Fibroblast of upper back skin (primary cell): ENCODE measurements at places on chromosomes 11 and 22.
A peak's percentile ranks its signal among the peaks of the same experiment; 100 is the strongest.

DNA sequence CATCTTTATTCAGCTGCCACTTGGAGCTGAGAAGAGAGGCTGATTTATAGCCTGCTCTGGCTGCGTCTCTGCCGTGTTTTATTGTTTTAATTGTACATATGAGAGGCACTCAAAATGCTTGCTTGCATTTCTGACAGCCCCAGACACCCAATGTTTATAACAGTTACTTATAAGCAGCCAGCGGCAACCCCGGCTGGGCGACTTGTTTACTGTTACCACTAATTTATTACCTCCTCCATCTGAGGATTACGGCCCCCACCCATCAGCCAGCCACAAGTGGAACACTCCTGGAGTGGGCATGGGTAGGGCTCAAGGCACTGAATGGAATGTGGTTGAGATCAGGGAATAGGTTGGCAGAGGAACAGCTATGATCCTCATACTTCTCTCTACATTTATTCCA, 61.2 kb downstream of the CLPB start:
- DNase-seq, result no peak

DNA sequence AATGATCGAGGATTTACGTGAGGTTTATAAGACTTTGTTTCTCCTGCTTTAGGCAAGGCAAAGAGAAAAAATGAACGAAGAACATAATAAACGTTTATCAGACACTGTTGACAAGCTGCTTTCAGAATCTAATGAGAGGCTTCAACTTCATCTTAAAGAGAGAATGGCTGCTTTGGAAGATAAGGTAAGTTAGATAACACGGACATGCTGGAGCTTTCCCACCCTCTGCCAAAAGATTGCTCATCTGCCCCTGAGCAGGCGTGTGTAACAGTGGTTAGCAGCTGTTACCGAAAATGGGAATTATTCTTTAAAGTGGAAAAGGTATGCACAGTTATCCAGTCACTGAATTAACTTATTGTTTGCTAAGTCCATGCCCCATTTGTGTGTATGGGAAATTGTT, 62.8 kb upstream of the CTTN start:
- DNase-seq, result no peak

- no peak for DNase-seq
Measured at GRCh38 chr11:72237112-72237931, 6.7 kb downstream of the PHOX2A start.

GRCh38 chr11:70290361-70291065, 20.0 kb downstream of the PPFIA1 start:
- no peak for DNase-seq

DNA sequence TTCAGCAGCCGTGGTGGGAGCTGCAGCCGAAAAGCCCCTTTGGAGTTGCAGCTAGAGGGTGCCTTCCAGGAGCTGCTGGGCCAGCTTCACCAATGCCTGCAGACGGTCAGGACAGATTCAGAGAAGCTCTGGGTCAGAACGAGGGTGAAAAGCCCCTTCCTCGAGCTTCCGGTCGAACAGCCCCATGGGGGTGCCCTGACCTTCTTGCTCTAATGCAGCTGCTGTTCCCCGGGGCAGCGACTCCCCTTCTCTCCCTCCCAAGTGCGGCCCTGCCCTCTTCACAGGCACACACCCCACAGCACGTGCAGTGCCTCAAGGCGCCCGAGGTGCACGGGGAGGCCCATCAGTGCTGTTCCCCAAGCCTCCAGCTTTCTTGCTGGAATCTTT, 9.6 kb upstream of the IFITM3 start:
- no peak for DNase-seq

DNA sequence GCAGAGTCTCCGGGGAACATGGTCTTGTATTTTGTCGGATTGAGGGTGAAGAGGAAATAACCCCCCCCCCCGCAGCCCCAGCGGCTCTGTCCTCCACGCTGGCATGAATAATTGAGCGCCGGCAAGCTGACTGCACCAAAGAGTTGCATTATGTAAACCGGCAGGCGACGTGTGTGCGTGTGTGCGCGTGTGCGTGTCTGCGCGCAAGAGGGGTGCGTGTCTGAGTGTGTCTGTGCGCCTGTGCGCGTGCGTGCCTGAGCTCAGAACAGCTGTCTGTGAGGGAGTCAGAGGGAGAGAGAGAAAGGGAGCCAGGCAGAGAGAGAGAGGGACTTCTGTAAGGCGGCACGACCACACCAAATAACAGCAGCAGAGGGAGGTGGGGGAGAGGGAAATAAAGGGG, 94.4 kb downstream of the SCN3B start:
- DNase-seq, result peak; percentile 80

- no peak for DNase-seq
Measured at GRCh38 chr11:97683733-97684132, 1293.9 kb downstream of the JRKL start.

- no peak for DNase-seq
Measured at GRCh38 chr11:9738116-9738515, 74.2 kb downstream of the SWAP70 start.

- DNase-seq, result no peak
Measured at GRCh38 chr22:29477723-29478318, 2.2 kb upstream of the NEFH start.

- DNase-seq, result peak; percentile 91
Measured at GRCh38 chr11:100562128-100562527, 125.0 kb upstream of the ARHGAP42 start.

DNA sequence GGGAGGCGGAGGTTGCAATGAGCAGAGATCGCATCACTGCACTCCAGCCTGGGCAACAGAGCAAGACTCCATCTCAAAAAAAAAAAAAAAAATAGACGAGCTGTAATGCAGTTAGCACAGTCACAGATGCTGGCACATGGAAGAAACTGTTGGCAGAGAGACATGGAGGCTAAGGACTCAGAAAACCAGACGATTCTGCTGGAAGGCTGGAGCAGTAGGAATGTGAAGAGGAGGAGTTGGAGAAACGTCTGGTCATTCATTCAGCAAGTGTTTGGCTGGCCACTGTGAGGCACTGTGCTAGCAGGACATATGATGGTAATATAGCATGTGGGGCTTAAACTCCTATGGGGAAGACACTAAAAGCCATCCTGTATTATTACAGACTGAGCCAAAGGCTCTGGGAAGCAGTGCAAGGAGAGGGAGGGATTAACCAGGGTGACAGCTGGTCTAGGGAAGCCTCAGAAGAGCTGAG, 5.0 kb downstream of the UQCR10 start:
- DNase-seq, result peak; percentile 68

GRCh38 chr11:103372906-103373305, 263.7 kb downstream of the DYNC2H1 start:
- DNase-seq, result no peak

GRCh38 chr11:116648247-116649174, 124.3 kb downstream of the BUD13 start:
- no peak for DNase-seq

GRCh38 chr22:17303840-17304779, 65.2 kb upstream of the CECR2 start:
- DNase-seq, result no peak

- no peak for DNase-seq
Measured at GRCh38 chr11:43367382-43368178, 8.9 kb downstream of the TTC17 start.

GRCh38 chr22:23499845-23500500, 80.1 kb downstream of the IGLL1 start:
- no peak for DNase-seq

DNA sequence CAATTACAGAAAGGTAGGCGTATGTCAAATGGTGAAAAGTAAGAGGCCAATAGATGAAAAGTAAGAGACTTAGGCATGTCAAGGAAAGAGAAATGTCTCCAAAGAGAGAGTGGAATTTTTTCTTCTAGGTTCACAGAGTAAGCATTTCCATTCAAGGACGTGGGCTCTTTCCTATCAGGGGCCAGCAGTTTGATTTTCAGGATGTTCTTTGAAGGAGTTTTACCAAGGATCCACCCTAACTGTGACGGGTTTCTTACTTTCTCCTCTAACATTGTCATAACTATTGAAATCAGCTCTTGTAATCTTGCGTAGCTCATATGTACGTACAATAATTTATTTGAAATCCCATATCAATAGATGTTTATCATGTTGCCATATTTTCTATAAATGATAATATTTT, 2112.2 kb upstream of the RAG2 start:
- DNase-seq, result no peak

GRCh38 chr11:58513747-58514367, 6.0 kb upstream of the OR5B21 start:
- peak; percentile 71 for DNase-seq

- no peak for DNase-seq
Measured at GRCh38 chr11:128491195-128491936, 96.0 kb downstream of the ETS1 start.

DNA sequence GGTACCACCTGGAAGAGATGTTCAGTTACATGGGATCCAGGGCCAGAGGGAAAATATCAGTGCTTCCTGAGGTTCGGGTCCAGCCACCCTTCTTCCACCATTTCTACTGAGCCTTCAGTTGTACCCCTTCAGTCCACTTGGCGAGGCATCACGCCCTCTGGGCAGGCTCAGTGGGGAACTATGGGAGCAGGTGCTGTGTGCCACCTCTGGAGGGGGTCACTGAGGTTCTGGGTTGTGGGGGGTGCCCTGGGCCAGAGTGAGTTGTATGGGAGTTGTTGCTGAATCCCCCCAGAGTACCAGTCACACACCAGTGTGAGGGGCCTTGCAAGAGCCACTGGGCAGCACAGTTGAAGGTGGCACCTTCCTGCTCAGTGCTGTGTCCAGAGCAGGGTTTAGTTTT, 2.7 kb upstream of the SREBF2 start:
- DNase-seq, result no peak

DNA sequence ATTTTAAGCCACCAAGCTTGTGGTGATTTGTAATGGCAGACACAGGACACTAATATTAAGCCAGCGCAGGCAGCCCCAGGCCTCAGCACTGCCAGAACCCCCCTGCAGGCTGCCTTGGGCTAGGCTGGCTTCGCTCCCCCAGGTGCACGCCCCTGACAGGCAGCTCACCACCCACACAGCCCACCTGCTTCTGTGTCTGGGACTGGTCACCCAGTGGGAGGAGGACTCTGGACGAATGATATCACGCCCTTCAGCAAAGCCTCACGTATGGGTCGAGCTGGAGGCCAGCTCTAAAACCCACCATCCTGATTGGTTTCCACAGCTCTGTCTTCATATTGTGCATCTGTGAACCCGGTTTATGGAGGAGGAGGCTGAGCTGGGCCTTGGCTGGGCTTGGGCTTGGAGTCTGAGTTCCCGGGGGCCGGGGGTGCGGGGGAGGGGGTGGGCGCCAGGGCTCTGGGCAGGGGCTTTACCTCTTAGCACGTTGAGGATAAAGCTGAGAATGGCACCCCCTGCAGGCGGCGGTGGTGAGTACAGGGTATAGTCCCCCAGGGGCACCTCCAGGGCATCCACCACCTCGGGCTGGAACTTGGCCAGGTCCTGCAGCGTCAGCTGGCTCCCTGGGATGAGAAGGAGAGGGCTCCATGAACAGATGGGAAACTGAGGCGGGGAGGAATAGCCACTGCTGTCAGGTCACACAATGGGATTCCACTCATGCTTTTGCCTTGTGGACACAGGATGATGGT, 13.8 kb downstream of the GGT5 start:
- DNase-seq, result no peak

GRCh38 chr22:36874736-36875135, 13.9 kb downstream of the NCF4 start:
- no peak for DNase-seq

DNA sequence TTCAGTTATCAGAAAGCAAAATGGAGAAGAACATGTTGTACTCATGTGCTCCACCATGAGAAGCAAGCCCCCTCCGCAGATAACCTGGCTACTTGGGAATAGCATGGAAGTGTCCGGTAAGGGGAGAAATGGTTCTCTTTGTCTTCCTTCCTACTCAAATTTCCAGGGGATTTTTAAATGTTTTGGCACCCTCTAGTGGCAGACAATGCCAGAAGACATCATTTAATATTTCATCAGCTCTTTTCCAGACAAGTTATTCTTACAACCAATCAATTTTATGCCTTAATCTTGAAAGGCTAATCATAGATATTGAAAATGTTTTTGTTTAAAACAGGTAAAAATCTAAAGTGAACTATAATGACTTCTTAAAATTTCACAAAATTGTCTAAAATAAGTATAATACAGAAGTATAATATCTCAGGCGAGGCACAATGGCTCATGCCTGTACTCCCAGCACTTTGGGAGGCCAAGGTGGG, 15.7 kb downstream of the CRTAM start:
- peak; percentile 88 for DNase-seq

DNA sequence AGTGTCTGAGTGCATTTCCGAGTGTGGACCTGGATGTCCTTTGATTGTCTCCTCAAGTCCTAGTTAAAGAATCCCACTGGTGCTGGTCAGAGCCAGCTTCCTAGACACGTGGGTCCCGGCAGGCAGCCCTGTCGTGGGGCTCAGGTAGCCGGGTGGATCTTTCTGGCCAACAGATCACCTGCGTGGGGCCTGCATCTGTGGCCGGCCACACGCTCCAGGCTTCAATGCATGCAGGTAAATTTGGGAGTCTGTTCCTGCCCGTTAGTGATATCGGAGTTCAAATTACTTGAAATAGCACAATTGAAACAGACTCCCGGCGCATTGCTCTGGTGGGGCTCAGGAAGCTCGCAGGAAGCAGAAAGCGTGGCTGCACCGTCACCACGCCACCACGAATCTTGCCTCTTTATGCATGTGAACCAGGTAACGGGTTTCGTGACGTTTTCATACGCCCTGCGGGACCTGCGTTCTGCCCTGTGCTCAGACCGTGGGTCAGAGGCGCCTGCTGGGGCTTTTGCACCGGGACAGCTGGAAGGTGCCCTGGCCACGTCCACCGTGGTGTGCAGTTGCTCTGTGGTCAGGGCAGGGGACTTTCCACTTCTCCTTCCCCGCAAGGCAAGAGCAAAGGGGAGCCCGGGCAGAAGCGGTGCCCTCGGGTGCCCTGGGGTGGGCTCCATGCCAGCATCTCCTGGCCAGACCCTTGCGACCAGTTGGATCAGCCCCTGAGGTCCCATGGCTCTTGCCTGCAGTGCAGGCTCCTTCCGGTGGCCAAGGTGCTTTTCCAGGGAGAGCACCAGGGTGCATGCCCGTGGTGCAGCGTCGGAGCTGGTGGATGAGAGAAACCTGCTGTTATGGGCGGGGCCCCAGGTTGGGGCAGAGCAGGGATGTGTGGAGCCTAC, 803.5 kb downstream of the BRD1 start:
- DNase-seq, result no peak

DNA sequence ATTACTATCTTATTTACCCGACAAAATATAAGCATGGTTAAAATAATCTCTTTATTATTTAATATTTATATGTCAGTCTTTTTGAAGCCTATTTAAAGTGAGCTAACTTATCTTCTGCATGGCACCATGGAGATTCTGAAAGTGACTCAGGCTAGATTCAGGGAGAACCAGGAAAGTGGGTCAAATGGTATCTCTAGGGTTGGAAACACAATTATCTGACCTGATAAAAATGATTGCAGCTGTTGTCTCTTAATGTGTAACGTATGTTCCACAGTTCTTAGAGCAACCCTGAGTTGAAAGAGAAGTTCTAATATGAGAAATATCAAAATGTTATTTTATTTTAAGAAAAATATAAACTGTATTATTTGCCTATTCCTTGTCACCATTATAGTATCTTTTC, 143.1 kb upstream of the CARD18 start:
- no peak for DNase-seq

- DNase-seq, result no peak
Measured at GRCh38 chr11:73200256-73200655, 17.8 kb upstream of the P2RY2 start.

- DNase-seq, result no peak
Measured at GRCh38 chr22:36431977-36432376, 44.2 kb upstream of the MYH9 start.

GRCh38 chr22:41823797-41824196, 9.1 kb upstream of the SREBF2 start:
- DNase-seq, result no peak

GRCh38 chr11:83054001-83054400, 17.7 kb downstream of the RAB30 start:
- no peak for DNase-seq

- no peak for DNase-seq
Measured at GRCh38 chr11:134330611-134331353, 1.0 kb upstream of the GLB1L2 start.

GRCh38 chr22:45612451-45612901, 59.2 kb upstream of the ATXN10 start:
- peak; percentile 68 for DNase-seq
